ENCODE measurements at places on chromosomes 3 and 15.

GRCh38 chr3:62567097-62568021, 194.0 kb upstream of the FEZF2 start:
- no peak for DNase-seq

DNA sequence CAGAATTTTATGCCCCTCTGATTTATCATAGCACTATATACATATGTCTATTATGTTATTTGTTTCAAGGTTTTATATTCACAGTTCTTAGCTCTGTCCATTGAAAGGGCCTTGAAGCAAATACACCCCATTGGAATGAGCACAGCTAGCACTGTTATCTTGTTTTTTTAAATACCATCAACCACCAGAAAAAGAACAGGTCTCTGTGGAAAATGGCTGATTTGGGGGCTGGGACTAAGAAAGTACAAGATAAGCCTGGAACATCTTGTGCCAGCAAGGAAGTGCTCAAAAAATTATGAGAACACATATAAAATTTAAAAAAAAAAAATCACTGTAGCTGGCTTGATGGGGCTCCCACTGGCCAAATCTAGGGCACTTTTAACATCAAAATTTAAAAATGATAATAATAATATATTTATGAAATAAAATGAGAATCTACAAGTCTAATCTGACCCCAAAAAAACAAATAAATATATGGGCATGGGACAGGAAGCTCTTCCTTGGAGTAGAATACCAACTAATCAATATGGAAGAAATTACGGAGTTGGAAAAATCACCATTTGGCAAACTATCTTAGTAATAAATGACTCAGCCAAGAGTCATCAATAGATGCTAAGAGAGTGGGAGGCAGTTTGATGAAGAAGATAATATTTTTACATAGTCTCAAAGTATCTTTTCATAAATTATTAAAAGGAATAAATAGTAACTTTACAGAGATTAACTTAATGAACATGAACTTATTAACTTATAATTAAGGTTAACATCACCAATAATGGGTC, 20.5 kb downstream of the IFT80 start:
- no peak for DNase-seq

GRCh38 chr3:69082805-69083204, 1.9 kb upstream of the ARL6IP5 start:
- peak; percentile 33 for DNase-seq

DNA sequence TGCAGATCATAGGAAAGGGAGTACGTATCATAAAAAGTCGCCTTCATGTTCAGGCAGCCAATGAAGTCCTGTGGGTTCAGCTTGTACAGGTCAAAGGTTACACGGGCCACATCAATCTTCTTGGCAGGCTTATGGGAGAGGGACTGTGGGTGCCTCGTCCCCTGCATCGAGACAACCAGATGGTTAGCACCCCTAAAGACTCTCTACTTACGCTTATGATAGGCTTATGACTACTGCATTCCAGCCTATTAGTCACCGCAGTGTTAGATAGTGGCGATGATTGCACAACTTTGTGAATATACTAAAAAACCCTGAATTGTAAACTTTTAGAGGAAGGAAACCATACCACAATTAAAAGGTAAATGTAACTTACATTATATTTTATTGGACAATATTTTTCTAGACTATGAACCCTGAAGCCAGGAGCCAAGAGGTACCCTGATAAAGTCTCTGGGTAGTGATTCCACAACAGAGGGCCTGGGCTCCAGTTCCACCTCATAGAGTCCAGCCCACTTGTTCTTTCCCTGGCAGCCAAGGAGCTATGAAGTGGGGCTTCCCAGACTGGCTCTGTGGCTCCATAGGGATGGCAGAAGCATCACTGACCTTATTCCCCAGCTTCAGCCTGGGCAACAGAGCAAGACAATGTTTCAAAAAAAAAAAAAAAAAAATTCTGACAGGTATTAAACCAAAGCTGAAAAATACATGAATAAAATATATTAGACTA, 2.5 kb upstream of the FANCD2 start:
- DNase-seq = no peak

- DNase-seq = no peak
Measured at GRCh38 chr15:53197426-53197839, 407.3 kb upstream of the ONECUT1 start.

DNA sequence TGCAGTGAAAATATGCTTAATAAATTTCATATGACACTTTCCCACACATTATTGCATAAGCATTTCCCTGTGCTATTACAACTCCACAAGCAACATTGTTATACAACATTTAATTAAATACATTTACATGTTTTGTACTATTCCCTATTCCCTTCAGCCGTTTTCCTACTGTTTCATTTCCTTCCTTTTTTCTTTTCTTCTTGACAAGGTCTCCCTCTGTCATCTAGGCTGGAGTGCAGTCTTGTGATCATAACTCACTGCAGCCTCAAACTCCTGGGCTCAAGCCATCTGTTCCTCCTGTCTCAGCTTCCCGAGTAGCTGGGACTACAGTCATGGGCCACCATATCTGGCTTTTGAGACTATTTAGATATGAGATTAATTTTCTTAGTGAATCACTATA, 254.7 kb downstream of the NFKBIZ start:
- no peak for DNase-seq

- DNase-seq = no peak
Measured at GRCh38 chr3:188853856-188854771, 317.7 kb upstream of the TPRG1 start.

GRCh38 chr15:60374628-60375081, 23.1 kb downstream of the ANXA2 start:
- no peak for DNase-seq

- no peak for DNase-seq
Measured at GRCh38 chr15:38482572-38482971, 28.6 kb downstream of the FAM98B start.

- no peak for DNase-seq
Measured at GRCh38 chr15:30038667-30039523, 43.9 kb upstream of the GOLGA8J start.

GRCh38 chr3:136545664-136546268, 206.4 kb downstream of the STAG1 start:
- no peak for DNase-seq

DNA sequence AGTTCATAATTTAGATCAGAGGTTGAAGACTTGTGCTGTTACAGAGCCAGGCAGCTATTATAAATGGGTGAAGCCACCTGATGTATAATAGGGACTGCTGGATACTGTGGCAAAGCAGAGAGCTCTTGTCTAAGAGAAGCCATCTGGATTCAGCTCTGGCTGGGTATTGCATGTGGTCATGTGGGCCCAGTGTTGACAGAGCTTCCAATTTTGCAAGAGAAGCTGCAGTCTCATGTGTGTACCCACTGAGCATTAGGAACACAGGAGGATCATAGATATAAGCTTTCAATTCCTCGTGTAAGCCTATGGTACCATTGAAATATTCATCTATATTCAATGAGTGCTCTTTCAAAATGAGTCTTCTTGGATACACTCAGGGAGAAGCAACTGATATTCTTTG, 303.9 kb upstream of the SLCO3A1 start:
- DNase-seq = no peak

DNA sequence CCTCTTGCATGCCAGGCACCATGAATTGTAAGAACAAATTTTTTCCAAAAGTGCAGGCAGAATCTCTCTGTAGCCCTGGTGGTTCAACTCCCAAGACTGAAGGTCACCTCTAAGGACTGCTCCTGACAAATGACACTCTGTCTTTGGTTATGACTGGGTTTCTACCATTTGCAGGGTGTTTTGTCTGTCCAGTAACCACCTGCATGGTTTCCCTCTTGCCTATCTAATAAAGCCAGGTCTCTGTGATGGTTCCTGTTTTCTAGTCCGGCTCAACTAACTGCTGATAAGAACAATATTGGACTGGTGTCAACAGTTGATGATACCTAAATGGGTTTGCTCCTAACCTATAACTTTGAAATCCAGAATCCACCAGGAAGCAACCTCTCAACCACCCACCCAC, 43.7 kb downstream of the ATP8B4 start:
- DNase-seq = no peak

GRCh38 chr3:31488475-31489017, 44.2 kb upstream of the STT3B start:
- no peak for DNase-seq

DNA sequence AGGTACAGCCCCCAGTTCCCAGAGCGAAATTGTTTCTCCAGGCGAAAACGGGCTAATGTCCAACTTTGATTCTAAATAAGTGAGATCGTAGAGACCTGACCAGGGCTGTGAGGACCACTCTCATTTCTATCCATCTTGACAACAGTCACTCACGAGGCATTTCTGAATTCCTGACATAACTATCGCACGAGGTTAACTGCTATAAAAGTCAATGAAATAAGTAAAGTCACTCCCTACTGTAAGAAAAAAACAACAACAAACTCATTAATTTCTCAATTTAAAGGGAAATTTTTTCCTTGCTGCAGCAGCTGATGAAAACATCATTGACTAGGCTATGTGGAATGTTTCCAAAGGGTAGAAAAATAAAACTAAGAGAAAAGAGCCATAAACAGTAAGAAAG, 69.1 kb downstream of the GREM1 start:
- no peak for DNase-seq

DNA sequence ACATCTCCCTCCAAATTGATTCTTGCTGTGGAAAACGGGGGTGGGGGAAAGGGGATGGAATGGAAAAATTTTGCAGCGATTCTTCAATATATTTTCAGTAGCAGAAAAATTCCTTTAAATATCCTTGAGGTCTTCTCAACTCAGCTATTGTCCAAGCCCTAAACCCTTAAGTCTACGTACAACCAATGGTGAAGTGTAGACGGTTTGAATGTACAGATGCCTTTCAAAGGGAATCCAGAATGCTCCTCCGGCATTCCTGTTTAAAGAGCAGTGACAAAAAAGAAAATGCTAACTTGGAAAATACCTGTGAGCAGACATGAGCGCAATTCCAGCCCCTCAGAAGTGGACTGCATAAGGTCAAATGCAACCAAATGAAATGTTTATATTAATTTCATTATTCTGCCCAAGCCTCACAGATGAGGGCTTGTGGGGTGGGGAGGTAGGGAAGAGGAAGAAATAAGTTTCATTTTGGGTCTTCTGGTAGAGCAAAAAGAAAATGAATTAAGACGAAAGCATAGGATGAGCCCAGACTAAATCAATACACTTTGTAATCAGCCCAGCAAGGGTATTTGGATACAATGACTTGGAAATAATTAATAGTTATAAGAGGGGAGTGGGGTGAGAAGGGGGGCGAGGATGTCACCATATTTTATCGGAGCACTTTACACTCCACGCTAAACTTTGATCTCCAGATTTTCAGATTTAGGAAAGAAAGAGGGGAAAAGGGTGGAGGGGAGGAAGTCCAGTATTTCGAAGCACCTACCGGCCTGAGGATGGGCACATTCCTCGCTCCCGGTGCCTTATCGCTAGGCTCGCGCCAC, 2.7 kb downstream of the FOXP1 start:
- no peak for DNase-seq

DNA sequence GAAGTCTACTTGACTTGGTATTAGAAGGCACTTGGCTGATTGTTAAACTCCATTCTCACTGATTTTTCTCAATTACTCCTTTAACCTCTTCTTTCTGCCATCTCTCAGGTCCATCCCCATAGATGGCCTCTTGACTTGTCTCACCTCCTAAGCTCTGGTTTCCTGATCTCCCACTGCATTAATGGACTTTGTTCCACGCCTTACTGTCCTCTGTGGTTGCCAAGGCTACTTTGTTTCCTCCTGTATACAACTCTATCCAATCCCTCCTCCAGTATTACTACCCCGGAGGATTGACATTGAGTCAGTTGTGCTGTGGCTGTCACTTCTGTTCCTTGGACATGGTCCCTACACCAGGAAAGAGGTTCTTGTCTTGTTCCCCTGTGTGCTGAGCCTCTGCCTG, 10.6 kb upstream of the GLCE start:
- DNase-seq = no peak

DNA sequence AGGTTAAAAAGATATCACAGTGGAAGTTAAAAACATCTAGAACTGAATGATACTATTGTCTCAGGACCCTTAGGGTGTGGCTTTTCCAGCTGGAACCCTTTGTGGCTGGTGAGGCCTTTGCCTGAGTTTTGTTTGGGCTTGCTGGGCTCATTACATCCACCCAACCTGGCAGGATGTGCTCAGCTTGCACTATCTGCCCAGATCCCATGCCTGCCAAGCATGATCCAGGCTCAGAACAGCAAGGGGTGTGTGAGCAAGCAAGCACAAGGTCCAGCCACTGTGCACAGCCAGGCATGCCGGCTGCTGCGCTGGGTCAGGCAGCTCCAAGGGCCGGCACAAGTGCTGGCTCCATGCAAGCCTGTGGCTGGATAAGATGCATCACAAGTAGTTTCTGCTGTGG, 512.7 kb upstream of the CDIN1 start:
- DNase-seq = no peak

GRCh38 chr3:111412656-111413055, 129.3 kb upstream of the CD96 start:
- no peak for DNase-seq

- DNase-seq = no peak
Measured at GRCh38 chr3:141649871-141650270, 88.2 kb upstream of the RNF7 start.

GRCh38 chr3:97901313-97902248, 70.7 kb downstream of the RIOX2 start:
- DNase-seq = no peak

DNA sequence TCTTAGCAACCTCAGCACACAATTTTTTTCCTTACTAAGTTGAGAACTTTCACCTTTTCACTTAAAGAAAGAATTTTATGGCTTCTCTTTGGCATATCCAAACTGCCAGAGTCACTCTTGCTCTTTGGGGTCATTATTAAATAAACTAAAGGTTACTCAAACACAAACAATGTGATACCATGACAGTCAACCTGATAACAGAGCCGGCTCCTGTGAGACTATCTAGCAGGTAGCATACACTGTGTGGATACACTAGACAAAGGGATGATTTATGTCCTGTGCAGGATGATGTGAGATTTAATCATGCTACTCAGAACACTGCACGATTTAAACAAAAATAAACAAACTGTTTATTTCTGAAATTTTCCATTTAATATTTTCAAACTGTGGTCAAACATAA, 35.6 kb downstream of the LRRFIP2 start:
- DNase-seq = no peak

- DNase-seq = no peak
Measured at GRCh38 chr3:156535162-156535627, 19.7 kb downstream of the SSR3 start.

DNA sequence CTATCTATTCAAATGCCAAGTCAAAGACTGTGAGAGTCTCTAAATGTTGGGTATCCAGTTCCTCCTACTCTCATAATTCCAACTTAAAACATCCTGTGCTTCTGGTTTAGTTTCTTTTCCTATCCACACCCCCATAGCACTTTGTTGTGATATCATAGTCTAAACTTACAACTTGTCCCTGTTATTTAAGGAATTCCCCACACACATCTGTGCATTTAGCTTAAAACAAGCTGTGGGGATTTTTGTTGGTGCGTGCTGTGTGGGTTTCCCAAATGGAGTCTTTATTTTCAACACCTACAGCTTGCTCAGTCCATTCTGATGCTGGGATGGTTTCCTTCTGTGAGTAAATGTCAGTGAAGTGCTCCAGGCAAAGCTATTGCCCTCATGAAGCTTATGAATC, 167.3 kb downstream of the GMNC start:
- no peak for DNase-seq
